Activated CD4-positive, alpha-beta T cell treated with anti-CD3 and anti-CD28 coated beads, Interleukin-2, amount 10 ng/mL, durations not matched to agents 7 days and 5 days (primary cell): ENCODE measurements at places on chromosomes 11 and 22. TPM values are rescaled to one million over a fixed set of nuclear protein-coding genes. Genes with fewer than 3 reads are reported as not detected.

The OR2AG2 gene
- total RNA-seq: not detected

The PRPF19 gene
- 125 TPM for total RNA-seq

The BEST1 gene
- total RNA-seq: not detected

GRCh38 chr22:38051900-38052862, 5.0 kb upstream of the PICK1 start:
- H3K4me3 ChIP-seq: no peak overlapping the region
- peaks cover 12% of the 10 kb centered on the region for H3K4me1 ChIP-seq
- peaks cover 3% of the 10 kb centered on the region for H3K27me3 ChIP-seq
- DNase-seq: peak; percentile 78
- H3K27ac ChIP-seq: no peak overlapping the region

DNA sequence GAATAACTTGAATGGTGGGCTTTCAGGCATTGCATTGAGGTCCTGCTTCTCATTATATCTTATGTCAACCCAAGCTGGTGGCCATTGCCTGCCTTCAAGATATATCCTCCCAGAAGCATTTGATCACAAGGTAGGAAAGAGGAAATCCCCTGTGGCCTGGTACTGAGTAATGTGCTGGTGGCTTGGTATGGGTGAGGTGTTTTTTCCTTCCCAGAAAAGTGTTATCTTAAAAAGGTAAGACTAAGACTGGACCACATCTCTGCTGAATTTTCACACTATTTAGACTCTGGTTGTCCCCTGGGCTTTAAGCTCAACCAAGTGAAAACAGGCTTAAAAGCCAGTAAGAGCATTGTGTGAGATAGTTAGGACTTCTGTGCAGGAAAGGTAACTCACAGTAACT, 3.7 kb downstream of the INSC start:
- no peak overlapping the region for H3K4me3 ChIP-seq
- H3K4me1 ChIP-seq: peaks cover 36% of the 10 kb centered on the region
- DNase-seq: peak; percentile 12
- no peak overlapping the region for H3K27ac ChIP-seq

DNA sequence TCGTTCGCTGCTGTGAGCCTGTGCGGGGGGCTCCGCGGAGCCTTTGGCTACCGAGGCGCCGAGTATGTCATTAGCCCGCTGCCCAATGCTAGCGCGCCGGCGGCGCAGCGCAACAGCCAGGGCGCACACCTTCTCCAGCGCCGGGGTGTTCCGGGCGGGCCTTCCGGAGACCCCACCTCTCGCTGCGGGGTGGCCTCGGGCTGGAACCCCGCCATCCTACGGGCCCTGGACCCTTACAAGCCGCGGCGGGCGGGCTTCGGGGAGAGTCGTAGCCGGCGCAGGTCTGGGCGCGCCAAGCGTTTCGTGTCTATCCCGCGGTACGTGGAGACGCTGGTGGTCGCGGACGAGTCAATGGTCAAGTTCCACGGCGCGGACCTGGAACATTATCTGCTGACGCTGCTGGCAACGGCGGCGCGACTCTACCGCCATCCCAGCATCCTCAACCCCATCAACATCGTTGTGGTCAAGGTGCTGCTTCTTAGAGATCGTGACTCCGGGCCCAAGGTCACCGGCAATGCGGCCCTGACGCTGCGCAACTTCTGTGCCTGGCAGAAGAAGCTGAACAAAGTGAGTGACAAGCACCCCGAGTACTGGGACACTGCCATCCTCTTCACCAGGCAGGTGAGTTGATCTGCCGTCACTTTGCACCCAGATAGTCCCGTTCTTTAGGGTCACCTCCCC, 1.0 kb downstream of the ADAMTS15 start:
- peaks cover 10% of the 10 kb centered on the region for H3K4me1 ChIP-seq
- no peak overlapping the region for H3K27ac ChIP-seq
- DNase-seq: no peak
- H3K36me3 ChIP-seq: no peaks in the 10 kb centered on the region

- H3K27me3 ChIP-seq: no peaks in the 10 kb centered on the region
- DNase-seq: no peak
- no peak overlapping the region for H3K4me3 ChIP-seq
- H3K36me3 ChIP-seq: no peaks in the 10 kb centered on the region
- no peak overlapping the region for H3K27ac ChIP-seq
Observed at GRCh38 chr22:18991821-18992442, 55.8 kb upstream of the PRODH start.

GRCh38 chr11:115158053-115158452, 346.2 kb downstream of the CADM1 start:
- no peaks in the 10 kb centered on the region for H3K4me1 ChIP-seq
- no peak for DNase-seq
- no peak overlapping the region for H3K4me3 ChIP-seq
- no peaks in the 10 kb centered on the region for H3K36me3 ChIP-seq

DNA sequence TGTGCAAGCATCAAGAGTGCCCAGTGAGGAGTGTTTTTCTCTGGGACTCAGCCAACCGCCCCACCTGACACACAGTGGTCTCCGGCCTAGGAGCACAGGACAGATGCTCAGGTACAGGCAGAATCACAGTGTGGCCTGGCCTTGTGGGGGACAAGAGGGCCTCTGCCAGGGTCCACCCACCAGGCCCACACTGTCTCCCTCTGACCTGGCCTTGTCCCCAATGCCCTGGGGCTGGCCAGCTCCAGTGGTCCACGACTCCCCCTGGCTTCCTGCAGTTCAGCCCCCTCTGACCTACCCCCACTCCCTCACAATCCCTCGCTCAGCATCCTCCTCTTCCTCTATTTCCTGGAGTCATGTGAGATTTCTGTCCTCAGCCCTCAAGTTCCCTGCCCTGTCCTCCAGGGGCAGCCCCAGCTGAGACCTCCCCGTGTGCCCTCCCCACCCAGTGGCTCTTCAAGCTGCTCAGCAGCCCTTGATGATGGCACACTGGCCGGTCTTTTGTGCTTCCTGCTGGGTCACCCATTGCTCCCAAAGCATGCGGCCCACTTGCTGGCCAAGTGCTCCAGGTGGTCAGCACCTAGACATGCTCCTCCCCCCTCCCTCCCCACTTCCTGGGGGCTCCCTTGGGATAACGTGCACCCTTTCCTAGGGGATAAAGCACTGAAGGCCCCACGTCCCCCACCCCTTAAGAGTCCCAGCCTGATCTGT, 1.7 kb downstream of the TSSK2 start:
- no peak for DNase-seq
- no peak overlapping the region for H3K27ac ChIP-seq
- peaks cover 27% of the 10 kb centered on the region for H3K36me3 ChIP-seq
- no peaks in the 10 kb centered on the region for H3K27me3 ChIP-seq
- H3K4me1 ChIP-seq: no peaks in the 10 kb centered on the region
- H3K4me3 ChIP-seq: no peak overlapping the region

- no peaks in the 10 kb centered on the region for H3K36me3 ChIP-seq
- peaks cover 2% of the 10 kb centered on the region for H3K27me3 ChIP-seq
Observed at GRCh38 chr11:104995001-104995408, 26.6 kb upstream of the CASP4 start.

DNA sequence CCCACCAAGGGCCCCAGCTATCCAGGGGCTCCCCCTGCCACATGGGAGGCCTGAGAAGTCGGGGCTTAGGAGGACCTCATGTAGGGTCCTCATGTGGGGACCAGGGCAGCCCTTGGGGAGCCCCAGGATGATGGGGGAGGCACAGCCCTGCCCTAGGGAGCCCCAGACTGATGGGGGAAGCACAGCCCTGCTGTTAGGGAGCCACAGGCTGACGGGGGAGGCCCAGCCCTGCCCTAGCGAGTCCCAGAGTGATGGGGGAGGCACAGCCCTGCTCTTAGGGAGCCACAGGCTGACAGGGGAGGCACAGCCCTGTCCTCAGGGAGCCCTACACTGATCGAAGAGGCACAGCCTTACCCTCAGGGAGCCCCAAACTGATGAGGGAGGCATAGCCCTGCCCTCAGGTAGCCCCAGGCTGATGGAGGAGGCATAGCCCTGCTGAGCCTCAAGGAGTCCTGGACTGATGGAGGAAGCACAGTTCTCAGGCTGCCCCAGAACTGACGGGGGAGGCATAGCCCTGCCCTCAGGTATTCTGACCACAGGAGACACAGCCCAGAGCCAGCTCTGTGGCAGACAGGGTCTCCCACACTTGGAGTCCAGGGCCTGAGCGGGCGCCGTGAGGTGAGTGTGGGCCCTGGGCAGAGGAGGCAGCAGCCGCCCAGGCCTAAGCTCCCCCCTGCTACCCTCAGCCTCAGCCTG, 10.8 kb downstream of the PRR33 start:
- H3K4me3 ChIP-seq: no peak overlapping the region
- H3K27me3 ChIP-seq: no peaks in the 10 kb centered on the region
- no peak overlapping the region for H3K27ac ChIP-seq
- no peak for DNase-seq
- H3K36me3 ChIP-seq: peaks cover 2% of the 10 kb centered on the region

- H3K4me1 ChIP-seq: no peaks in the 10 kb centered on the region
- no peak for DNase-seq
- peaks cover 3% of the 10 kb centered on the region for H3K27me3 ChIP-seq
- H3K4me3 ChIP-seq: no peak overlapping the region
- H3K27ac ChIP-seq: no peak overlapping the region
Observed at GRCh38 chr11:93858121-93858775, 7.8 kb upstream of the VSTM5 start.

GRCh38 chr11:118198370-118198769, 21.9 kb upstream of the SCN2B start:
- H3K27me3 ChIP-seq: no peaks in the 10 kb centered on the region
- peak overlapping the region; percentile 58 for H3K27ac ChIP-seq
- peak; percentile 85 for DNase-seq
